ENCODE measurements at places on chromosomes 4 and X.

DNA sequence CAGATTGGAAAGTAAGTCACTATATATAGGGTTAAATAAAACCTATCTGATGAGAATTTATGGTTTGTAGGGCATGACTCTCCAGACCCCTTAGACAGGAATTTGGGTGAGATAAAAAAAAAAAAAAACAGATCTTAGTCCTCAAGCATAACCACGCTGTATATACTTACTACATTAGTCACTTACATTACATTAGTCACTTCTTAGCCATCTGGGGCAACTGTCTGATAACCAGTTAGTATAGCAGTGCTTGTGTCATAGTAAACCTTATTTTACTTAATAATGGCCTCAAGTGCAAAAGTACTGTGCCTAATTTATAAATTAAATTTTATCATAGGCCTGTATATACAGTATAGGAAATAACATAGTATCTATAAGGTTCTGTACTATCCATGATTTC, 60.2 kb upstream of the RPS6KA6 start:
- no peak for DNase-seq

- no peak for DNase-seq
Observed at GRCh38 chrX:153334654-153335295, 822 bp downstream of the ZNF275 start.

- no peak for DNase-seq
Observed at GRCh38 chr4:165631208-165631894, 241.7 kb upstream of the TLL1 start.

- no peak for DNase-seq
Observed at GRCh38 chr4:14566518-14566917, 435.8 kb upstream of the CPEB2 start.

DNA sequence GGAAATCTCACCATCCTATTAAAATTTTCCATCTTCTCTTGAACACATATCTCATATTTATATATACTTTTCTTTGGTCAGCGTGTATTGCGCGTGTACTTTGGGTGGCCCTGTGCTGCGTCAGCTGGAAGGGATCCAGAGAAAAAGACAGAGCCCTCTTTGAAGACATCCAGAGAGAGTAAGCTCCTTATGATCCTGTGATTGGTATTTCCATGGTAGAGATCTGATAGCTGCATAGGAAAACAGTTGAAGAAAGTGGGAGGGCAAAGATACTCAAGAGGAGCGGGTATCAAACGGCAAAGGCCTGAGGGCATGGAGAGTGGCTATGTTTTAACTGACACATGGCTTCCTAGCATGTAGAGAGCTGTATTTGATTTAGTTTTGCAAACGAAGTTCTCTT, 4.4 kb upstream of the HPGD start:
- DNase-seq: no peak

DNA sequence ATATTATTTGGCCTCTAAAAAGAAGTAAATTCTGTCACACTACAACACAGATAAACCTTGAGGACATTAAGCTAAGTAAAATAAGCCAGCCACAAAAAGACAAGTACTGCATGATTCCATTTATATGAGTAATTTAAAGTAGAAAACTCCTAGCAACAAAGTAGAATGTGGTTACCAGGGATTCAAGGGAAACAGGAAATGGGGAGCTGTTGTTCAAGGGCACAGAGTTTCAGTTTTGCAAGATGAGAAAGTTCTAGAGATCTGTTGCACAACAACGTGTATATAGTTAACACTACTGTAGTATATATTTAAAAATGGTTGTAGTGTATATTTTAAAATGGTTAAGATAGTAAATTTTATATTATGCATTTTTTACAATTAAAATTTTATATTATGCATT, 25.4 kb downstream of the SEC31A start:
- DNase-seq: peak; percentile 80
